ENCODE measurements at places on chromosomes 11 and 22. TPM values are rescaled to one million over a fixed set of nuclear protein-coding genes. Genes with fewer than 3 reads are reported as not detected.

DNA sequence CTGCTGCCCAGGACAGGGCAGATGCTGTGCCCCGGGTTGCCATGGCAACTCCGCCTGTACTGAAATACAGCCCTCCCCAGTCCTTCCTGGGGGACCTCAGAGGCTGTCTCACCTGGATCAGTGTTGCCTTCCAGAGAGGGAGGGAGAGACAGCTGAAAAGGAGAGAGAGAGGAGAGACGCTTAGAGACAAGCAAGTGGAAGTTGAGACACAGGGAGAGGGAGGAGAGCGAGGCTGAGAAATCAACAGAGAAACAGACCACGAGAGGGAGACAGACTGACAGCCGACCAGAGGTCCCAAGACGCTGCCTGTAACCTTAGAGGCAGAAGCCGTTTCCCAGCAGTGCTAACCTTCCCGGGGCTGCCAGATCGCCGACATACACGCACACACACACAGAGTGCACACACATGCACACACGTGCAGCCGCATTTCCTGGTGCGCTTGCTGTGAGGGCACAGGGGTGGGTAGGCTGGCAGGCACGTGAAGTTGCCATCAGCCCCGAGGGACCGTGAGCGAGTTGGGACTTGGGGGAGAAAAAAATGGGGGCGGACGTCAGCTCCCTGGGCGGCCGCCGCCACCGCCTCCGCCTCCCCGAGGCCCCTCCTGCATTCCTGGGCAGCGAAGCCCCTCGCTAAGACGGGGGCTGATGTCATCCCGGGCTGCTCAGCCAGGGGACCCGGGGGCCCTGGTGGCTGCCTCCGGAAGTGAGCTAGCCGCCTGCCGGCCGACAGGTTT is 88.6 kb upstream of the CRYBB3 start:
- DNase-seq: peak; percentile 83

- no peak for DNase-seq
These were observed 24.4 kb upstream of the CYP2R1 start for GRCh38 chr11:14916403-14916802.

DNA sequence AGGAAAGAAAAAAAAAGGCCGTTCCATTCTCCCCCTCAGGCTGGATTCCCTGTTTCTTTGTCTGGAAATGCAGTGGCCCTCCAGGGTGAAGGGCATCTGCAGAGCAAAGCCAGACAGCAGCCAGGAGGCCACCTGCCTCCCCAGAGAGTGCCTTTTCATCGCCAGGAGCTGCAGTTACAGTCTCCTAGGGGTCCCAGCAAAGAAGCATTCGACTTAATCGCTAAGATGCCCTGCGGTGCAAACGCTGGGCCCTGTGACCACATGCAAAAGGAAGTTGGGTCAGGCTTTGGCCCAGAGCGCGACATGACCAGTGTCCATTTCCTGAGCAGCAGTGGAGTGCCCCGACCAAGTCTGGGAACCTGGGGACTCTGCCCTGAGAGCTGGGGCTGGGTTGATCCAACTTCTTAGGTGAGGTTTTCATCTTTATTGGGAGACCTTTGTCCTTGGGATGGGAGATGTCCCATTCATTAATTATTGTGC is 304.6 kb downstream of the OPCML start:
- DNase-seq: no peak

GRCh38 chr11:66851698-66852465 is 5.0 kb upstream of the LRFN4 start:
- DNase-seq: no peak

DNA sequence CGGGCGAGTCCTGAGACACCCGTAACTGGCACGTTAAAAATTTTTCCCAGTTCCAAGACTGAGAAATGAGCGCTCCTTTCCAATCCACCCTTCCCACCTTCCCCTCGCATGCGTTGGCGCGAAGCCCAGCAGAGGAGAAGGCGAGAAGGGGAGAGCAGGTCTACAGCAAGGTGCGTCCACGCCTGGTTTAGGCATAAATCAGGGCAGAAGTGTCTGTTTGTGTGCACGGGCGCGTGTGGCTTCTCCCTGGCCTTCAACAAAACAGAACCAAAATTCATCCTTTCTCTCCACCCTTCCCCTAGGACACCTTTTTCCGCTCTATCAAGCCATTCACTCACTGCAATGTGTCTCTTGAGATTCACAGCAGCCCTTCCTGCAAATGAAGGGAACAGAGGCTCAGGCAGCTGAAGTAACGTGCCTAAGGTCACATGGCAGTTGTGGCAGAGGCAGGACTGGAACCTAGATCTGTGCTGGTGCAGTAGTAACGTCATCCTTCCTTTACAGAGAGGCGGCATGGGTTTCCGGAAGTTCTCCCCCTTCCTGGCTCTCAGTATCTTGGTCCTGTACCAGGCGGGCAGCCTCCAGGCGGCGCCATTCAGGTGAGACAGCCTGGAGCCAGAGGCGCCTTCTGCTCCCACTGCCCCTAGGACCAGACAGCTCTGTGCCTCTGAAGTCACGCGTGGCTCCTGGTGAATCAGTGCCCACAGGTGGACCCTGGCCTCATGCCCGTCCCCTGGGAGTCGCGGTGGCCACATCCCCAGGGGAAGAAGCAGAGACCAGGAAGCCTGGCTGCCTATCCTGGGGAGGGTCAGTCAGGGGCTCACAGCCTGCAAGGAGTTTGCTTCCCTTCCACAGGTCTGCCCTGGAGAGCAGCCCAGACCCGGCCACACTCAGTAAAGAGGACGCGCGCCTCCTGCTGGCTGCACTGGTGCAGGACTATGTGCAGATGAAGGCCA is 1.1 kb downstream of the CALCB start:
- DNase-seq: peak; percentile 79

DNA sequence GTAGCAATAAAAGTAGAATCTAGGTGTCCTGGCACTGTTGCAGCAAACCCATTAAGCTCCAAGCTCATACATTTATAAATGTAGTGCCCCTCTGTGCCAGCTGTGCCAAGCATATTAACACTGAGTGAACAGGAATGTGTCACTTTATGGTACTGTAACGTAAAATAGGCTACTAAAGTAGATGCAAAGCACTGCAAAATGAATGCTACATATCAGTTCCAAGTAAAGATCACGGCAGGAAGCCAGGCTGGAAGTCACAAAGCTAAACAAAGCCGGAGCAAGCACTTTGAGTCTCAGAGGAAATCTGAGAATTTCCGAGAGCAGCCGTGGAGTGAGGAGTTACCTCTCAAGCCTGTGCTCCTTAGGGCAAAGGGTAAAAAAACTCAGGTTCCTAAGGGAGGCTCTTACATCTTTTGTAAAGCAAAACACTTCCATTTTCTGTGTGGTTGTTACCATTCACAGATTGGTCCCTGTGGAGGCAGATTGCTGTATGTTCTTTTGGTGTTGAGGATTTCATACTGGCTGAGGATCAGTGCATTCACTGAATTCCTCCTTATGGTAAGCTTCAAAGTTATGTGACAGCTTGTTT is 85.7 kb downstream of the WNT11 start:
- DNase-seq: peak; percentile 51

Gene CCDC188
- polyA plus RNA-seq: 1.0 TPM

DNA sequence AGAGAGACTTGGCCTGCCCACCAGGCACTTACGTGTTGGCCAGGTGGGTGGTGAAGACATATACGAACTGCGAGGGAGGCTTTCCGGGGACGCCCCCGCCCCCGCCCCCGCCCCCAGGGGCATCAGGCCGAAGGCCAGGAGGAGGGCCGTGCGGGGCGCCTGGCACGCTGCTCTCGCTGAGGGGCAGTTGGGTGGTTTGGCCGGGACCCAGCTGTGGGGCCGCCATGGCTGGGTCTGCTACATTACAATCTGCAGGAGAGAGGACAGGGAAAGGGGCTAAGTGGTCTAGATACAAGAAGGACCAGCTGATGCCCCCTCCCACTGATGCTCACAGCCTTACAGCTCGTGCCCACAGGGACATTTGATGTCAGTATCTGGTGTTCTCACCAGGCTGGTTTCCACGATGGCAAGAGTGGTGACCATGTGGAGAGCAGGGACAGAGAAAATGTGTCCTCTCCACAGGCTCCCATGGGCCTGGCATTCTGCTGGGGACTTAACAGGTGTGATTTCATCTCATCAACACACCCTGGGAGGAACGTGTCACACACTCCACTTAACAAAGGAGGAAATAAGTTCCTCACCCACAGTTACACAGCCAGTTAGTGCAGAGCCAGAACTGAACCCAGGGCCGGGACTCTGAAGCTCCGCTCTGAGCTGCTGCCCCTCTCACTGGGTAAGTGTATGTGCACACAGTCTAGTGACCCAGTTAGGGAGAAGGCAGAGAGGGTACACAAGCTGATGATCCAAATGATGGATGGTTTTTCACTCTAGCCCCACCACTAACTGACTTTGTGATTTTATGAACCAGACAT is 19.7 kb downstream of the CXCR5 start:
- no peak for DNase-seq

Gene MPEG1
- 6.8 TPM for polyA plus RNA-seq

Gene SLC22A12
- polyA plus RNA-seq: 3.8 TPM

GRCh38 chr11:16412525-16413172 is 56.3 kb upstream of the SOX6 start:
- no peak for DNase-seq

GRCh38 chr22:39610766-39611165 is 40.2 kb downstream of the CACNA1I start:
- DNase-seq: no peak

- no peak for DNase-seq
These were observed 17.4 kb upstream of the SCUBE1 start for GRCh38 chr22:43360576-43360975.

DNA sequence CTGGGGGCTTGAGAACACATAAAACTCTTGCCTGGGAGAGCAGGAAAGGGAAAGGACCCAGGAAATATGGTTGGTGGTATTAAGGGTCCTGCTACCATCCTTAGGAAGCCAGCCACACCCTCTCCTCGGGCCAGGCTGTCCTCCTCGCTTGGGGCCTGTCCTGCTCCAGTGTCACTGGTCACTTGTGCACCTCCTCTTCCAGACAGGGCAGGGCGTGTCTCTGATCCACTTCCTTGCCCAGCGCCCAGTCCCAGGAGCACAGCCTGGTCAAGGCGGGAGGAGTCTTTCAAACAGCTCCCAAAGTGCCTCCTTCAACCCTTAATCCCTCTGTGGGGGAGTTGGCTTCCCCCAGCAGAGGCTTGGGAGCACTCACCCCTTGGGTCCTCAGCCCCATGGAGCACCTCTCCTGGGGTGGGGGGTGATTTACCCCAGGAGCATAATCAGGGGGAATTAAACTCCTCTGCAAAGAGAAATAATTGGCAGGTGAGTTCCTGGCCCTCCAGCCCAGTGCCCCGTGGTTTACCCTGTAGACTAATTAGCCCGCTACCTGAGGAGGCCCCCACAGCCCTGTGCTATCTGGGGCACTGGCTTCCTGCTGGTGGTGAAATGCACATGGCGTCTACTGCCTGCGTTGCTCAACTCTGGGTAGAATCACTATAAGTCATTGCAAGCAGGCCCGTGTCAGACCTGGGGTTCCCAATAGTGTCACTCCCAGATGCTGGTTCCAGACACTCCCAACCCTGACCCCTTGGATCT is 8.0 kb downstream of the TMPRSS6 start:
- DNase-seq: no peak

DNA sequence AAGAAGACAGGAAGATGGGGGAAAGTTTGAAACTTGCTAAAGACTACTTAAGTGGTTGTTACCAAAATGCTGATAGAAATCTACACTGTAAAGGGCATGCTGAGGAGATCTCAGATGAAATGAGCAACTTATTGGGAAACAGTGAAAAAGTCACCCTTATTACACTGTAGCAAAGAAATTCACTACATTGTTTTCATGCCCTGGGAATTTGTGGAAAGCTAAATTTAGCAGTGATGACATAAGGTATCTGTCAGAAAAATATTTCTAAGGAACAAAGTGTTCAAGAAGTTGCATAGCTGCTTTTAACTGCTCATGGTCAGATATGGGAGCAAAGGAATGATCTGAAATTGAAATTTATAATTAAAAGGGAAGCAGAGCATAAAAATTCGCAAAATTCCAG is 702.4 kb upstream of the LRRC4C start:
- no peak for DNase-seq

All from left kidney (tissue), 8 donors.